NCI-H774 (cell line): ENCODE measurements at places on chromosomes 1 and 21.
A peak's percentile ranks its signal among the peaks of the same experiment; 100 is the strongest.

- peak; percentile 14 for DNase-seq
These were observed 453.8 kb downstream of the NEGR1 start for GRCh38 chr1:71828431-71829012.

GRCh38 chr1:75257424-75257823 is 123.2 kb downstream of the LHX8 start:
- no peak for DNase-seq

DNA sequence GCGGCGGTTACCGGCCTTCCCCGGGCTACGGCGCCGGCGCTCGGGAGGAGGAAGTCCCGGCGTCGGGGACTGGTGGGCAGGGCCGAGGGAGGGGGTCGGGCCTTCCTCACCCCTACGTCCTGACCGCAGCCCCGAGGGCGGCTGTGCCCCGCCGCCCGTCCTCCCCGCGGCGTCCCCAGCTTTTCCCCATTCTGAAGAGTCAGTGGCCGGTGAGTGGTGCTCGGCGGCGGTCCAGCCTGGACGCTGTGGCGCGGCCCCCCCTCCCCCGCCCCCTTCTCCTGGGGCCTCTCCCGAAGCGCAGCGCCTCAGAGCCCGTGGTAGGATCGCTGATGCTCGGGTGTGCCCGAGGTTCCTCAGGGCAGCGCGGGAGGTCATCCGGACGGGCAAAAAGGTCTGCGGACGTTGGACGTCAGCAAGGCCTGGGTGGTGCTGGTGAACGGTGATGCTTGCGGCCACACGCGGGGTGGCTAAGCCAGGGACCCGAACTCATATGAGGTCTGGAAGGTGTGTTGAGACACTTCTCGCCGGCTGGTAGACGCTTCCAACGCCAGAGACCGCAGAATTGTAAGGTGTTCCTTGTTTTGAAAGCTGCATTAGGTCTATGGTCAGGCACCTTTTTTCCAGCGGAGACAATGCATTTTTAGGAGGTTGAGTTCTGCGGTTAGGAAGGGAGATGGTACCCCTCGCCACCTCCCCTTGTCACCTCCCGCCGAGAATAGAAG is 725 bp downstream of the SLC25A33 start:
- DNase-seq: no peak

- no peak for DNase-seq
These were observed 68.5 kb downstream of the STUM start for GRCh38 chr1:226617109-226617508.

GRCh38 chr1:94772230-94772641 is 47.9 kb upstream of the SLC44A3 start:
- DNase-seq: no peak

DNA sequence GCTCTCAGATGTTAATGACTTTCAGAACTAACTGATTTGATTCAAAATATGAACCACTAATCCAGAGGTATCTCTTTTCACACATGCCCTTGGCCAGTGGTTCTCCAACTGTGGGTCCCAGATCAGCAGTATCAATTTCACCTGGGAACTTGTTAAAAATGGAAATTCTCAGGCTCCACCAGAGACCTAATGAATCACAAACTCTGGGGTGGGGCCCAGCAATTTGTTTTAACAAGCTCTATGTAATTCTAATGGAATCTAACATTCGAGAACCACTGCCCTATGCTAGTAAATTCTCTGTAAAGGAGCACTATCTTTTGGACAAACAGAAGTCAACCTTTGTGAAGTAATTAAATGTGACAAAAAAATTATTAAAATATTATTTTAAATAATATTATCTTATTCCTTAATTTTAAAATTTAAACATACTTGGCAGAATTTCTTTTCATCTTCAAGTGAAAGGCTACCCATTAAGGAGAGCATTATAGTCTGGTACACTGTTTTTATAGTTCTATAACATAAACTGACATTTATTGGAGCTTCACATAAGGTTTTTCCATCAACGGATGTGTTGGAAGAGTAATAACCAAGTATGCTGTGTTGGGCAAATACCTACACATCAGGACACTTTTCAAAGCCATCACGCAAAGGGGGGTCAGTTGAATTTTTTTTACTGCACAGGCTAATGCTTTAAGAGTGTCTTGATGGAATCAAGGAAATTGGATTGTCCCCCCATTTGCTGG is 130.4 kb downstream of the LHX4 start:
- no peak for DNase-seq

- DNase-seq: no peak
These were observed 137.6 kb downstream of the GPATCH2 start for GRCh38 chr1:217493290-217493689.
